ENCODE measurements at places on chromosomes 4 and X.

- DNase-seq = no peak
Measured at GRCh38 chr4:105461221-105461620, 12.6 kb downstream of the PPA2 start.

- DNase-seq = no peak
Measured at GRCh38 chrX:115592997-115593734, 32.2 kb downstream of the PLS3 start.

GRCh38 chr4:67576538-67576937, 18.0 kb downstream of the STAP1 start:
- DNase-seq = no peak

GRCh38 chr4:53744446-53745160, 153.3 kb upstream of the LNX1 start:
- DNase-seq = no peak

- DNase-seq = no peak
Measured at GRCh38 chr4:98833384-98833783, 95.5 kb downstream of the EIF4E start.

DNA sequence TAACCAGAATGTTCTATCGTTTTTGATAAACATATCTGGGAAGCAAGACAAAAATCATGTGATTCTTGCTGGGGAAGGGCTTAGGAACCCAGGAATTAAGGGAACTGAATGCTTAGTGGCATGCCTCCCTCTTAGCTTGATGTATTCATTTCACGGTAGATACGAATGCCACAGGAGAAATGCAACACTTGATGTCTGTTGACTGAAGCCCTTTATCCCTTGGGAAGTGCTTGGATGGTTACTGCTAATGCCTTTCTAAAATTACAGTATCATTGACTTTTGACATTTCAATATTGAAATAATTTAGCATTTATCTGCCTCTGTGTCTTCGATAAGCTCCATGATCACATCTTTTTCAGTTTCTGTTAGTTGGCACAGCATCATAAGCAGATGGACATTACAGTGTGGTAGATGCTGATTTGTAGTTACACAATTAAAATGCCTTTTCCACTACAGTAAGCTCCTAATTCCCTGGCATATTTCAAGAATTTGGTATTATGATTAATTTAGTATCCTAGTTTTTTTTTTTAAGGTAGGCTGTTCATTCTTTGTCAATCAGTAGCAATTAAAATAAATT, 226.7 kb downstream of the ARHGAP10 start:
- DNase-seq = no peak
